ENCODE measurements at places on chromosomes 4 and X.
A peak's percentile ranks its signal among the peaks of the same experiment; 100 is the strongest.

DNA sequence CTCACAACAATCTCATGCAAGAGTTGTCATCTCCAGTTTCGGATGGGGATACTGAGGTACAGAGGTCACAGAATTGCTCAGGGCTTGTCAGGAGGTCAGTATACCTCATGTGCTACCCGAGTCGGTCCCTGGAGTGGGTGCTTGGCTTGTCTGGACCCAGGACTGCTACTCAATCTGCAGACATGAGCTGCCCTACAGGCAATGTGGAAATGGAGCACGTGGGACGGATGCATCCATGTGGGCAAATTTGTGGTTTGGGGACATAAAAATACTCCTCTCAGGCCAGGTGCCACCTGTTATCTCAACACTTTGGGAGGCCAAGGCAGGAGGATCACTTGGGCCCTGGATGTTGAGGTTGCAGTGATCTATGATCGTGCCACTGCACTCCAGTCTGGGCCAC lies 15.8 kb downstream of the USP11 start:
- DNase-seq: no peak

DNA sequence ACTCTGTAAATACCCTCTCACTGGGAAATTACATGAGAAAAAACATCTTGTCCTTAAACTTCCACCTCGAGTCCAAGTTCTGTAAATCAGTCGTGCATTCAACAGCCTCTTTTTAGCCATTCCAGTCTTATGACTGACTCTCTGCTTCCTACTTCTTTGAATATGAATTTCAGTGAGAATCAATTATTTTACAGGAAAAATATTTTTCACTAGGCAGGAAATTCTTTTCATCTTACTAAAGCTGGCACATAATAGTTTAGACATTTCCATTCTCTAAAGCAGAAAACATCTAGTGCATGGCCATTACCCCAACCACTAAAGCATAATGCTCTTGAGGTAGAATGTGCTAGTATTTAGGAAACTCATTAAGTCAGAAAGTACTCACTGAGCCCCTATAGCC lies 565.7 kb upstream of the FAT1 start:
- DNase-seq: no peak

DNA sequence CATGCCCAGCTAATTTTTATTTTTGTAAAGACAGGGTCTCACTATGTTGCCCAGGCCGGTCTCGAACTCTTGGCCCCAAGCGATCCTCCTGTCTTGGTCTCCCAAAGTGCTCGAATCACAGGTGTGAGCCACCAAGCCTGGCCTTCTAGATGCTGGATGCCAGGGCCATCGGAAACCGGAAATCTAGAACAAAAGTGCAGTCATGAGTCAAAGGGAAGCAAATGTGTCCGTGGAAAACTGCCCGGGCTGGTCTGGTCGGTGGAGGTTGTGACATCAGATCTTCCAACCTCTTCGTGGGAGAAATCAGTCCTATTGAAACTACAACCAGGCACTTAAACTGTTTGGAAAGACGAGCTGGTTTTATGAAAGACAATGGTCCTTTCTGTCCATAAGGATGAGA lies 92.3 kb upstream of the SHOX start:
- no peak for DNase-seq

DNA sequence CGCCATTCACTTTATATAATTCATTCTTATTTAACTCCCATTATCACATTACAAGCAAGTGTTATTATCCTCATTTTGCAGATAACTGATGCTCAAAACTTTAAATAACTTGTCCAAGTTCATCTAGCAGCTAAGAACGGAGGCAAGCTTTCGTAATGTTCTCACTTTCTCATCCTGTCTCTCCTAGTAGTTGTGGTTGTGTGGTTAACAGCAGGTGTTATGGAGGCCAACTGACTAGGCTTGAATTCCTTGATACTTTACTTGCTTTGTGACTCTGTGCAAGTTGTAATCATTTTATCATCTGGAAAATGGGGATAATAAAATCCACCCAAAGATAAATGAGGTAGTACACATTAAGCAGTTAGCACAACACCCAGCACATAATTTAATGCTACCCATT lies 109.9 kb upstream of the PTPN13 start:
- no peak for DNase-seq

DNA sequence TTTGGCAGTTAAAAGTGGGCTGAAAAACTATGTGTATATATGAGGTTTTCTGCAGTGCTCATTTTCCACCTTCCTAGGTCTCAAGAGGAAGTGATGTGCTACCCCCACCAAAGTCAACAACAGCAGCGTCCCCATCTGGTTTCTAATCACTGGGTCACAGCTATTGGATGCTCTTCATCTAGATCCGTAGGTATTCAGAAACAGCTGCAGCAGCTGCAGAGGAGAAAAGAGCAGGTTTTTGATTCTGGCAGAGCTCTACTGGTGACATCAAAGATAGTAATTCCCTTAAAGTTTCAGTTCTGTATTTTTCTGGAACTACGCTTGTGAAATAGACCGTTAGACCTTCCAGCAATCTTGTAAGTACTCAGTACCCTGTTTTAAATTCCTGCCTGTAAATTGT lies 5.8 kb upstream of the GUCY2F start:
- no peak for DNase-seq

DNA sequence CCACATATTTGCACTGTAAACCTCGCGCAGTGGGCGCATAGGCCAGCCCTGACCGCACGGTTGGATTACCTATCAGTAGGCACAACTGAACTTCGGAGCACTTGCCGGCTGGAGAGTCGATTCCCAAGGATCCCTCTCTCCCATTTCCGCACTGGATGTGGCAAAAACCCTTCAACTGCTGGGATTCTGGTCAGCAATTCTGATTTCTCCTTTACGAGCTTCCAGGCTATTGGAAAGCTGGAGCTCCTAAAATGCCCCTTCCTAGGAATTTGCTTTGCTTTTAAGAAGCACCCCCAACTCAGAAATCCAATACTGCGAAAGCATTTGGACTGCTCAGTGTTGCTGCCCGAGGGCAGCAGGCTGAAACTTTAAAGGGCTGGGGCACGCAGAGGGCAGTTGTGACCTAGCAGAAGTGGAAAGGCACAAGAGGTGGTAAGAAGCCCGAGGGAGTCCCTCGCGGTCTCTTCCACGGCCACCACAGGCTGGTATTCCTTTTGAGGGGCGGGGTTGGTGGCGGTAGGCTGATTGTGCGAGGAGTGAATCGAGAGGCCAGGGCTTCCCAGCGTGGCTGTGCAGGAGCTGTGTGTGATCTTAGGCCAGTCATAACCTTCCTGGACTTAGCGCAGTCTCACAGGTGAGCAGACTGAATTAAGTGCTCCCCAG lies 1.6 kb downstream of the ZAR1 start:
- no peak for DNase-seq

- DNase-seq: no peak
Observed at GRCh38 chr4:64718091-64718490, 308.8 kb upstream of the TECRL start.

GRCh38 chr4:62490635-62491034 lies 1290.5 kb downstream of the ADGRL3 start:
- DNase-seq: no peak

DNA sequence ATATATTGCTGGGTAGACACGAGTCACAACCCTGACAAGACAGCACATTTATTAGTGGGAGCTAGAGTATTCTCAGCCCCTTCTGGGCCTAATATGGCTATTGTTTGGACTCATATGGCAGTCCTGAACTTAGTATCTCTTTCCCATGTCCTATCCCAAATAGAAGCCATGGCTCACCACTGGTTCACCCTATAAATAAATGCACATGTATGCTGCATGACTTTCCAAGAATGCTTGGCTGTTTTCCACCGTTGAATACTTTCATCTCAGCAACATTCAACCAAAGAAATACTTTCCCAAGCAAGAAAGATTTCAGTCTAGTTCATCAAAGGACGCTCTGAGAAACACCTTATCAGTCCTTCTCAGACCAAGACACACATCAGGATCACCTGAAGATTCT lies 36.7 kb downstream of the SMPX start:
- no peak for DNase-seq

DNA sequence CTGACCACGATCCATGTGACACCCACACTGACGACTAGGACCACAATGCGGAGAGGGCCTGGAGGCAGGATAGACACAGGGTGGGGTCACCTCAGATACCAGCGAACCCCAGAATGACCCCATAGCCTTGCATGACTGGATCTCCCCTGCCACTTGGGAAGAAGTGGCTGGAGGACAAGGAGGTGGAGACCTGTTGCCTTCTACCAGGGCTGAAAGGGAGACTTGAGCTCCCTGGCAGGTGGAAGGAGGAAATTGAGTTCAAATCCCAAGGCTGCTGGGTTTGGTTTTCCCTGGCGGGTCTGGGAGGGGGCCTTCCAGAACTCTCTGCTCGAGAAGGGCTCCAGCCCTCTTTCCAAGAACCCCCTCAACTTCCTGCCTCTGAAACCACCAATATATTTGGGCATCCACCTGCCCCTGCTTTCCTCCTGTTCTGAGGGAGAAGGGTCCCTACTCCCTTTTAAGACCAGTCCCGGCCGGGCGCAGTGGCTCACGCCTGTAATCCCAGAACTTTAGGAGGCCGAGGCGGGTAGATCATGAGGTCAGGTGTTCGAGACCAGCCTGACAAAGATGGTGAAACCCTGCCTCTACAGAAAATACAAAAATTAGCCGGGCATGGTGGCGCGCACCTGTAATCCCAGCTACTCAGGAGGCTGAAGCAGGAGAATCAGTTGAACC lies 3.0 kb downstream of the FAM3A start:
- DNase-seq: no peak

GRCh38 chrX:72123471-72124185 lies 8.1 kb downstream of the RTL5 start:
- no peak for DNase-seq

GRCh38 chr4:100842856-100843255 lies 325.0 kb upstream of the EMCN start:
- no peak for DNase-seq

- no peak for DNase-seq
Observed at GRCh38 chr4:4805887-4806286, 53.6 kb upstream of the MSX1 start.

DNA sequence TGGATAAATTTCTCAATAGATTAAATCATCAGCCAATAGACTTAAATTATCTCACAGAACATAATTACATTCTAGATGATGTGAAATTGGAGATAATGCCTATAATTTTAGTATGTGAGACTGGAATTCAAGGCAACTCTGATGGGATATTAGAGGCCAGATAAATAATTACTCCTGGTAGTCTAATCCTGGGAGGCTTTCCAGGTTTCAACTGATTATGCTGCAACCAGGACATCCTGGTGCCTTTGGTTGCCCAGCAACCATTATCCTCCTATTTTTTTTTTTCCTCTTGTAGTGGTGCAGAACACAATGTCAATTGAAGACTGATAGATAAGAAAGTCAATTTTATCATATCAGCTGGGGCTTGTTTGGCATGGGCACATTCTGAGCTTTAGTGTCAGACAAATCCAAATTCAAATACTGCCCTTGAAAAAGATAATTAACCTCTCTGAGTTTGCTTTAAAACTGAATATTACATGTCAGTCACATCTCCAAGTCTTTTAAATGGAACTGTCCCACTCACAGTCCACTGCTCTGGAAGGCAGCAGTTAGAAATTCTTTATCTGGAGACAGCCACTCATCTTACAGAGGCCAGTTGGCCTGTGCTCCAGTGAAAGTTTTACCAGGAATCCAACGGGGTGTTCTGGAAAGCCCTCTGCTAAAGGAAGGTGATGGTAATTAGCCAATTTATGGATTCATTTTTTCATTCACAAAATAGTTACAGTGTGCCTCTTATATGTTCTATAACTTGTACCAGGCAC lies 95.3 kb upstream of the GUCY1A1 start:
- DNase-seq: no peak

GRCh38 chr4:129526812-129527211 lies 430.9 kb downstream of the C4orf33 start:
- DNase-seq: no peak

GRCh38 chr4:87375719-87376291 lies 15.2 kb downstream of the HSD17B11 start:
- no peak for DNase-seq

DNA sequence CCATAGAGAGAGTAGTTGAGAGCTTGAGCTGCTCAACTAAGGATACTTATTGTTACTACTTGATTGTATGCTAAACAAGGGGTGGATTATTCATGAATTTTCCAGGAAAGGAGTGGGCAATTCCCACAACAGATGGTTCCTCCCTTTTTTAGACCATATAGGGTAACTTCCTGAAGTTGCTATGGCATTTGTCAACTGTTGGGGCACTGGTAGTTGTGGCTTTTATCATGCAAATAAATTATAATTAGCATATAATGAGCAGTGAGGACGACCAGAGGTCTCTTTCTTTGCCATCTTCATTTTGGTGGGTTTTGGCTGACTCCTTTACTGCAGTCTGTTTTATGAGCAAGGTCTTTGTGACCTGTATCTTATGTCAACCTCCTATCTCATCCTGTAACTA lies 1403.5 kb upstream of the PABPC4L start:
- no peak for DNase-seq

GRCh38 chr4:121155893-121156292 lies 8.2 kb downstream of the TNIP3 start:
- no peak for DNase-seq

DNA sequence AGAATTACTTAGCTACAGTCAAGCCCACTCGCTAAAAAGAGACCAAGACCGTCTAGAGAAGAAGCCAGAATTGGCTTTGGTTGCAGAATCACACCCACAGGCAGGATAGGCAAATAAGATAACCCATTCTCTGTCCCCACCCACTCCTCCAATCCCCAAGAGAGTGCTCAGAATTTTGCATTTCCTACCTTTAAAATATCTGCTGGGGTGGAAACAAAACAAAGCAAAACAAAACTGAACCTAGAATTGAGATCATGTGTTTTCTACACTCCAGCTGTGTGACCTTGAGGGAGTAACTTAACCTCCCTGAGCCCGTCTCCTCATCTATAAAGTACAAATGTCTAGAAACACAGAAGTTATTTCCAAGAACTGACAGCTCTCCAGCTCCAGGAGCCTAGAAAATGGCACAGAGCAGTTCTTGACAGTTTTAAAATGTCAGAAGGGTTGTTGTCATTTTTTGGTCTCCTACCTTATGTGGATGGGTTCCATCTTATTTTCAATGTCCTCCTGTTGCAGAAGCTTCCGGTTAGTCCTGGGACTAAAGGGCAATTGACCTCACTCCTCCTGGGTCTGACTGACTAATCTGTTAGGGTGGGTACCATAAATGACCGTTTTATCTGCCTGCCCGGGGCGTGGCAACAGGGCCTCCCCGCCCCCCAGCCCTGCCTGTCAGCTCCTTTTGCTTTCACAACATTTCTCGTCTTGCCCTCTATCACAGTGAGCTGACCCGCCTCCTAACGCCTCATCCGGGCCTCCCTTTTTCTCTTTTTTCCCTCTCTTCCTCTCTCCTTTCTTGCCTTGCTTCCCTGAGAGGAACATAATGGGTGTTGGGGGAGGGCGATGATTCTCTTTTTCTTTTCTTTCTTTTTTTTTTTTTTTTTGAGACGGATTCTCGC lies 114.0 kb downstream of the RBM47 start:
- DNase-seq: peak; percentile 24

Data from stimulated activated CD4-positive, alpha-beta T cell treated with anti-CD3 and anti-CD28 coated beads, Interleukin-15, amount 100 ng/mL, for 24 hours (primary cell).